ENCODE measurements at places on chromosomes 6 and 20. TPM values are rescaled to one million over a fixed set of nuclear protein-coding genes. Genes with fewer than 3 reads are reported as not detected.
A peak's percentile ranks its signal among the peaks of the same experiment; 100 is the strongest.

The IL20RA gene
- 2.4 TPM for total RNA-seq

The C4B gene
- total RNA-seq: not detected

The XKR7 gene
- 3.9 TPM for total RNA-seq

- no peak overlapping the region for H3K4me3 ChIP-seq
- no peaks in the 10 kb centered on the region for H3K4me1 ChIP-seq
These were observed 55.0 kb upstream of the PCSK2 start for GRCh38 chr20:17171746-17172280.

- H3K27me3 ChIP-seq: no peaks in the 10 kb centered on the region
- no peaks in the 10 kb centered on the region for H3K36me3 ChIP-seq
- H3K27ac ChIP-seq: no peak overlapping the region
These were observed 30.2 kb upstream of the GGTLC1 start for GRCh38 chr20:24018796-24019195.

DNA sequence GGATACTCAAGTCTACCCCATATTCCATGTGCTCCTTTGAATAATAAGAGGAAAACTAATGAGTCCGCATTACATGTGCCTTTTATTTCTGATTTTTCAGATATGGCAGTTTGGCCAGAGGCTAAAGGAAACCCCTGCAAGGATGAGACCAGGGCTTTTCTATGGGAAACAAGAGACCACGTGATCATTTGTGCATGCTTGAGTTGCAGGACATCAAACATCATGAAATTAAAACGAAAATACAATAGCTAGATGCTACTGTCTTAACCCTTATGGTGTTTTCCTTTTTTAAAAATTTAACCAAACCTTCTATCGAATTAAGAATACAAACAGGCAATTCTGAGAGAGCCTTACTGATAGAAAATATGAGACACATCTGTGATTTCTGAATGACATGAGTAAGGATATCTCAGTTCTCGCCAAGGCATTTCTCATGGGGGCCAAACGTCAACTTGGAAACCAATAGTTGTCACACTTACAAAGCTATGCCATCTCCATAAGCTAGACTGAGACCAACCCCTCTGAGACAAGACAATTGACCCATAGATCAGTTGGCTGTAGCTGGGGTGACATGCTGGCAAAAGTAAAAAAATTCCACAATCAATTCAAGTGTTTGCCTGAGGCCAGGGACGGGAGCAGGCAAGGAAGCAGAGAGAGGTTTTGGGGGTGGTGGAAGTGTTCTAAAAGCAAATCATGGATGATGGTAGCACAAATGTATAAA lies 52.8 kb downstream of the RIPOR2 start:
- no peak overlapping the region for H3K27ac ChIP-seq
- H3K4me1 ChIP-seq: peaks cover 44% of the 10 kb centered on the region
- no peaks in the 10 kb centered on the region for H3K36me3 ChIP-seq
- no peaks in the 10 kb centered on the region for H3K27me3 ChIP-seq

DNA sequence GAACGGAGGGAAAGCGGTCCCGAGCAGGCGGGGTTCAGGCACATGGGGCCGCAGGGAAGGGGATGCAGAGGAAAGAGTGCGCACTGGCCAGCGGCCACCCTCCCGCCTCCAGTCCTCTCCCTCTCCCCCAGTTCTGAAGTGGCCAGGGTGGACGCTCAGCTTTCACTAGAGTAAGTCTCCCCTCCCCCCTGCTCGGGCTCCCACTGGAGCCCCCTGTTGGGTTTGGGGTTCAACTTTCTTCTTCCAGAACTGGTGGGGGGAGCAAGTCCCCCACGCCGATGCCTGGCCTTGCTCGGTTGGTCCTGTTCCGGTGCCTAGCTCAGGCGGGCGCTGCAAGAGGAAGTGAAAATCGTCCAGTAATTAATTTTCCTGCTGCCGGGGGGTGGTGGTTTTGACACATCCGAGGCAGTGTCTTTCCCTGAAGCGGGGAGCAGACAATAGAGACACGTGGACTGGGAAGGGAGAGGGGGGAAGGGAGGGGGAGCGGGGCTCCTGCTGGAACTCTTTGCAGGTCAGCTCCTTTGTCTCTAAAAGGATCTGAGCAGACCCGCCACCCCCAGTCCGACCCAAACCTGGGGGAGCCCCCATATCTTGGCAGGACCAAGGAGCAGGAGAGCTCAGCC lies 824 bp upstream of the SCRT2 start:
- no peaks in the 10 kb centered on the region for H3K36me3 ChIP-seq
- H3K4me1 ChIP-seq: peaks cover 21% of the 10 kb centered on the region
- DNase-seq: peak; percentile 45

DNA sequence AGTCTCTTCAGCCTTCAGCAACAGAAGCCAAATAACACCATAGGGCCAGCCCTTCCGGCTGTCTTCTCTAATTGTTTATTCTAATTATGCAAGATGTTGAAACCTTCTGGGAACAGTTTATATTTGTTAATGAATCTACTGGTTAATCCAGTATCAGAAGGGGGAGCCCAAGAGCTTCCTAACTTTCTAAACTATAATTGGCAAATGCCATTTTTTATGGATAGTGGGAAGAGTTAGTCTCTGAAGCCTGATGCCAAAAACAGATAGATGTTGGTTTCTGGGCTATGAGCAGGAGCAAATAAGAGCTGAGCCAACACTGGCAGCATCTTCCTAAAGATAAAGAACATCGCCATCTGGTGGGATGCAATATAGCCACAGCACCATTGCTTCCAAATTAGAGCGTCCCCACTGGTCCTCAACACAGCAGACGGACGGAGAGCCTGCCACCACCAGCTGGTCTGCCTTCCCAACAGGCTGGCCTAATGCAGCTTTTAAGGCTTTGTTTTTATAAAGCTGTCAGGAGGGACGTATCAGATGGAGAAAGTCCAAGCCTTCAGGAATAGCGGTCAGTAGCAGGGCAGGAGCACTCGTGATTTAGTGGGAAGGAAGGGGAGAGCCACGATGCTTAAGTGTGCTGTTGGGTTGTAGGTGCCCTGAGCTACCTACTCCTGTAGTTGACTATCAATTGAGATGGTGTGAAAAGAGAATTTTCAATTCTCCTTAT lies 118.8 kb downstream of the RALGAPA2 start:
- no peaks in the 10 kb centered on the region for H3K4me1 ChIP-seq
- H3K36me3 ChIP-seq: peaks cover 3% of the 10 kb centered on the region
- H3K27me3 ChIP-seq: no peaks in the 10 kb centered on the region
